ENCODE measurements at places on chromosomes 7 and 10.

DNA sequence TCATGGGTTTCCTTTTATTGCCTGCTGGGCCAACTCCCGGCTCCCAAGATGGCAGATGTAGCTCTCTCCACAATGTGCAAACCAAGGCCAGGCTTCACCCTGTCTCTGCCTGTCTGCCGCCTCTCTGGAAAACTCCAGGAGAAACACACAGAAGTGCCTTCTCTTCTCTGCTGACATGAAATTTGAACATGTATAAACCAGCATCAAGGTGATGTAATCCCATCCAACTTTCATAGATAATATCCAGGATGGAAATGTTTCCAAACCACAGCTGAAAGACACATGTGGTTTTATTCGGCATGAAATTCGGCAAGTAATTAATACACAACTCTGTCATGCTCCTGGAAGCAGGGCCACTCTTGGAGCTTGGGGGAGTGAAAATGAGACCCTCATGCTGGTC lies 297.2 kb downstream of the C7orf25 start:
- peaks cover 38% of the 10 kb centered on the region for H3K4me1 ChIP-seq
- H3K27me3 ChIP-seq, result peaks cover 2% of the 10 kb centered on the region
- H3K4me3 ChIP-seq, result no peak overlapping the region
- H3K36me3 ChIP-seq, result no peaks in the 10 kb centered on the region

DNA sequence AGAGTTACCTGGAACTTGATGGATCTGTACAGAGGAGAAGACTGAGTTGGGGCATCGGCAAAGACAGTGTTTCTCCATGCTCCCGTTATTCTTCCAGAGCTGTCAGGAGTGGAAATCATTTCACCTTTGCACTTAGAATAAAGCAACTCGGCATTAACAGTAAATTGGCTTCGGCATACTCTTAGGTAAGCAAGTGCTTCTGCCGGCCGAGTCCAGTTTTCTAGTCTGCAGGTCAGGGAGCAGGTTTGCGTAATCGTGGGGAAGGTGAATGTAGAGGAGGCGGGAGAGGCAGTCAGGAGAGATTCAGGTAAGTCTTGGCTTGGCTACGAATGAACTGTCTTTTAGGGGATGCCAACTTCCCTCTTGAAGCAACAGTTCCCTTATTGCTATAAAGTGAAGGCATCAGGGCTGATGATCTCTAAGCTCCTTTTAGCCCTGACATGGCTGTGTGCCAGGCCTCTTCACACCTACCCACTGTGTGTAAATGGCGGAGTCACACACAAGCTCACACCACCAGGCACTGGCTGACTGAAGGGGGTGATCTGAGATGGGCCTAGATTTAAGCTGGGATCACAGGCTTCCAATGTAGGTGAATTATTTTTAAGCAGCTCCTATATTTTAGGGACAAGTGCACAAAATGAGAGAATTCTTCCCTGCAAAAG lies 127.1 kb downstream of the GATA3 start:
- no peak for DNase-seq
- no peaks in the 10 kb centered on the region for H3K36me3 ChIP-seq
- H3K4me3 ChIP-seq, result no peak overlapping the region
- peaks cover 11% of the 10 kb centered on the region for H3K27me3 ChIP-seq
- H3K4me1 ChIP-seq, result peaks cover 19% of the 10 kb centered on the region

DNA sequence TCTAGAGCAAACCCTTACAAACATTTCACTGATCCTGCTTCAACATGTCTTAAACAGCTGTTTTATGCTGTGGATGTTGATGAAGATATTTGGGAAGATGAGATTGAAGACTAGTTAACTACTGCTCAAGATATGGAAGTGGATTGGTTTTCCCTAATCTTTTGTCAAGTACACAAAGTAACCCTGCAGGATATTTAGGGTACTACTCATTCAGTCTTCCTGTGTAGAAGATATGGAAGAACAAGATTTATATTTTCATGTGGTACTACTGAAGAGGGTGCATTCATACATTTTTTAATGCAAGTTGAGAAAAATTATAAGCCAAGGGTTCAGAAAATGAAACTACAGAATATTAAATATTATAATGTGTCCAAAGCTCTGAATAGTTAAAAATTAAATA lies 18.3 kb upstream of the TMEM140 start:
- H3K27ac ChIP-seq, result no peak overlapping the region
- no peak for DNase-seq
- no peak overlapping the region for H3K4me3 ChIP-seq
- H3K27me3 ChIP-seq, result no peaks in the 10 kb centered on the region
- peaks cover 4% of the 10 kb centered on the region for H3K4me1 ChIP-seq

GRCh38 chr10:133441780-133442179 lies 12.0 kb upstream of the SCART1 start:
- H3K4me1 ChIP-seq, result no peaks in the 10 kb centered on the region
- peaks cover 18% of the 10 kb centered on the region for H3K36me3 ChIP-seq
- no peak for DNase-seq

GRCh38 chr7:105512926-105513526 lies 9.0 kb downstream of the PUS7 start:
- no peak for DNase-seq
- H3K4me1 ChIP-seq, result peaks cover 14% of the 10 kb centered on the region
- H3K27ac ChIP-seq, result peak overlapping the region; percentile 60
- H3K27me3 ChIP-seq, result no peaks in the 10 kb centered on the region

DNA sequence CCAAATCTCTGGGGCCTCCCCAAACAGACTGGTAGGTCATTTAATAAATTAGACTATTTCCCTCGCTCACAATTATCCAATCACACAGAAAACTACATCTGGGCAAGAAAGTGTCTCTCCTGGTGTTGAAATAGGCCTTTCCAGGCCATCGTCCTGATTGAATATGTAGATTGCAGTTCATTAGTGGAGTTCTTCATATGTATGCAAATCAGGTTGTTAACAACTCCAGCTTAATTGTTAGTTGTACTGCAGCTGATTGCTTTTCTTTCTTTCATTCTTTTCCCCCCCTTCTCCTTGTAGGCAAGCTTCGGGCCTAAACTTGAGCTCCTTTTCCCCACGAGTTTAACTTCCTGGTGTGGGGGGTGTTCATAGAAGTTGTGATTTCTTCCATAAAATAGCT lies 359.1 kb upstream of the GALNT17 start:
- no peak overlapping the region for H3K4me3 ChIP-seq
- H3K36me3 ChIP-seq, result peaks cover 88% of the 10 kb centered on the region
- peaks cover 31% of the 10 kb centered on the region for H3K4me1 ChIP-seq
- no peak for DNase-seq
- H3K27ac ChIP-seq, result peak overlapping the region; percentile 41

GRCh38 chr10:97207131-97207530 lies 21.4 kb upstream of the SLIT1 start:
- no peak for DNase-seq
- H3K4me3 ChIP-seq, result no peak overlapping the region
- peaks cover 12% of the 10 kb centered on the region for H3K4me1 ChIP-seq

- DNase-seq, result no peak
- H3K4me3 ChIP-seq, result no peak overlapping the region
- H3K36me3 ChIP-seq, result no peaks in the 10 kb centered on the region
- H3K27me3 ChIP-seq, result peaks cover 20% of the 10 kb centered on the region
- H3K27ac ChIP-seq, result no peak overlapping the region
- H3K4me1 ChIP-seq, result peaks cover 44% of the 10 kb centered on the region
These were observed 4.7 kb downstream of the CACNB2 start for GRCh38 chr10:18144928-18145327.

GRCh38 chr7:11970132-11970531 lies 138.1 kb upstream of the THSD7A start:
- no peaks in the 10 kb centered on the region for H3K27me3 ChIP-seq
- DNase-seq, result no peak
- H3K27ac ChIP-seq, result no peak overlapping the region

- H3K4me3 ChIP-seq, result no peak overlapping the region
- no peak overlapping the region for H3K27ac ChIP-seq
- DNase-seq, result peak; percentile 75
- no peaks in the 10 kb centered on the region for H3K36me3 ChIP-seq
These were observed 58.9 kb downstream of the FRMPD2 start for GRCh38 chr10:48215486-48216203.

DNA sequence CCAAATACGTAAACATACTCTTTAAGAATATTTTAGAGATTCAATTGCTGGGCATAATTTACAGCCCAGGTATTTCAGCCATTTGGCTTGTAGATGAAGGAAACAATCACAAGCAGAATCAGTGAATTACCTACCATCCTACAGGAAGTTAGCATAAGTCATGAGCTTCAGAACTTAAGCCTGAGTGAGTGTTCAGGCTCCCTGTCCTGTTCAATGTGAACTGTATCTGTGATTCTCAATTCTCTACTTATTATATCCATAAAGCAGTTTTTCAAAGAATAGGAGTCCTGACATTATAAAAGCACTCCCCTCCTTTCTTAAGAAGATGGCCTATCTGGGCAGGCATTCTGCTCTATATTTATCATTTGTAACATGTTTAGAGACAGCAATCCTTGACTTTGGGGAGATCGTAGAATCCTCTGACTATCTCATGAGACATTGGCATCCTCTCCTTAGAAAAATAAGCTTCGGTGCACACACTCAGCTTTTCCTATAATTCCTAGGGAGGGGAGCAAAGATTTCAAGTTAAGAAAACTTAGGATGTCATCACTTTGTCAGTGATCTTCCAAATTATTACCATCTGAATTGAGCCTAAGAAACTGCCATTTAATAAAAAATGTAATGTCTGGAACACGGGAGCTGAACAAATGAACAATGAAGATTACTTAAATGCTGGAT lies 645.2 kb upstream of the IGFBP3 start:
- H3K36me3 ChIP-seq, result peaks cover 2% of the 10 kb centered on the region
- H3K27me3 ChIP-seq, result peaks cover 6% of the 10 kb centered on the region
- no peak overlapping the region for H3K27ac ChIP-seq
- peaks cover 61% of the 10 kb centered on the region for H3K4me1 ChIP-seq
- no peak for DNase-seq

GRCh38 chr10:56633876-56634452 lies 272.9 kb upstream of the ZWINT start:
- H3K27me3 ChIP-seq, result no peaks in the 10 kb centered on the region
- no peak for DNase-seq
- H3K4me1 ChIP-seq, result no peaks in the 10 kb centered on the region
- no peaks in the 10 kb centered on the region for H3K36me3 ChIP-seq
- no peak overlapping the region for H3K4me3 ChIP-seq

GRCh38 chr10:87640043-87640442 lies 19.6 kb upstream of the PAPSS2 start:
- H3K4me3 ChIP-seq, result no peak overlapping the region
- no peaks in the 10 kb centered on the region for H3K36me3 ChIP-seq
- H3K27ac ChIP-seq, result no peak overlapping the region
- DNase-seq, result no peak

GRCh38 chr7:29035044-29035740 lies 77.1 kb upstream of the TRIL start:
- peak overlapping the region; percentile 79 for H3K27ac ChIP-seq
- peaks cover 5% of the 10 kb centered on the region for H3K36me3 ChIP-seq
- H3K27me3 ChIP-seq, result peaks cover 3% of the 10 kb centered on the region
- H3K4me1 ChIP-seq, result peaks cover 69% of the 10 kb centered on the region
- H3K4me3 ChIP-seq, result no peak overlapping the region

GRCh38 chr10:21347785-21348170 lies 177.7 kb downstream of the SKIDA1 start:
- peaks cover 20% of the 10 kb centered on the region for H3K4me1 ChIP-seq
- no peak overlapping the region for H3K27ac ChIP-seq
- H3K27me3 ChIP-seq, result peaks cover 5% of the 10 kb centered on the region
- no peaks in the 10 kb centered on the region for H3K36me3 ChIP-seq
- DNase-seq, result no peak

DNA sequence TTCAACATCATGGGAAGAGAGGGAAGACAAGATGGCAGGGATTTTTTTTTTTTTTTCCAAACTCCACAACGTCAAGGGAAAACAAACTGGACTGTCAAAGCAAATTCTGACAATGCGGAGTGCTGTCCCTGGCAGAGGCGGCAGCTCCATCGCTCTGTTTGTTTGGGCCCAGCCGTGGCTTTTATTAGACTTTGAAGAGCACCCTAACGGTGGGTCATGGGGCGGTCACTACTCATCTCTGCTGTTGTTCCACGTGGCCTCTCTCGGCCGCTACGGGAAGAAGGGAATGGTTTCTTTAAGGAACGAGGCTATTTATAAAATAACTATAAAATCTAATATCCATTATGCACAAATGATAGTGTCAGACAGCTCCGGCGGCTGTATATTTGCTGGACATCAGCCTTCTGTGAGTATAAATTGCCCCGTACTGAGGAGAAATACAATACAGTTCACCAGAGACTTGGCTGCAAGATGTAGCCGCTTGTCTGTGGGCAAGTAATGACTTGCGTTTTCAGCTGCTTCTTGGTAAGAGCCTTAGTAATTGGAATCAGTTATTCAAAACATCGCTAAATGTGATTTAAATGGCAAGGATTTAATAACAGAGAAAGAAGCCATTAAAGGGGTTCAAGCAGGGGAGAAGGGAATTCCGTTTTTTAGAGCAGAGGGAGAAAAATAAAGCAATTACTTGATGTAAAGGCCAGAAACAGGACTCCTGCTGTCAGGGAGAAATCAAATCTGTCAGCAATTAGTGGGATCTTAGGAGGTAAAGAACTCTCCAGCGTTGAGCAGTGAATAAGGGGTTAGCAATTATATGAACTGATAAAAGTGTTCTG lies 61.7 kb upstream of the RAB11FIP2 start:
- H3K36me3 ChIP-seq, result peaks cover 5% of the 10 kb centered on the region
- peaks cover 43% of the 10 kb centered on the region for H3K4me1 ChIP-seq
- H3K4me3 ChIP-seq, result no peak overlapping the region
- DNase-seq, result no peak

DNA sequence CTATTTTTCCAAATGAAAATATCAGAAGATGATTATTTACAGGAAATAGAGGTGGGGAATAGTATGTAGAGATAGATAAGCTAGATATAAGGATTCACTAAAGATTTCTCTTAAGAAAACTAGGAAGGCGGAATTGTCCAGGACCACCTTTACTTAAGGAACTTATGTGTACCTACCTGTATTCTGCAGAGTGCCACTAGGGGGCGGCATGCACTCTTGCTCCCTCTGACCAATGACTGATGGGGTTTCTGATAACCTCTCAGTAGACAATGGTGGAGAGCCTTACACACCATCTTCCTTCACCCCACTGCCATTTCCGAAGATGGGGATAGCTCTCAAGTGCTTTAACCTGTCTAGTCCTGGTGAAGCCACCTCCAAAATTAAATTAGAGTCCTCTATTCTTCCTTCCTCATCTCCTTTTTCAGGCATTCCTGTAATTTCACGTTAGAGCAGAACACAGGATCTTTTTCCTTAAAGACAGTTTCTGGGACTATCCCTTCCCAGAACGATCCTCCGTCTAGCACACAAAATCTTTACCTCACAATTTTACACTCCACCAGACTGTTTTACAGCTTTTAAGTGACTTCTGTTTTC lies 453.1 kb downstream of the SORCS1 start:
- no peaks in the 10 kb centered on the region for H3K36me3 ChIP-seq
- H3K4me1 ChIP-seq, result peaks cover 1% of the 10 kb centered on the region
- no peak overlapping the region for H3K27ac ChIP-seq
- peaks cover 8% of the 10 kb centered on the region for H3K27me3 ChIP-seq
- DNase-seq, result peak; percentile 57
- no peak overlapping the region for H3K4me3 ChIP-seq

DNA sequence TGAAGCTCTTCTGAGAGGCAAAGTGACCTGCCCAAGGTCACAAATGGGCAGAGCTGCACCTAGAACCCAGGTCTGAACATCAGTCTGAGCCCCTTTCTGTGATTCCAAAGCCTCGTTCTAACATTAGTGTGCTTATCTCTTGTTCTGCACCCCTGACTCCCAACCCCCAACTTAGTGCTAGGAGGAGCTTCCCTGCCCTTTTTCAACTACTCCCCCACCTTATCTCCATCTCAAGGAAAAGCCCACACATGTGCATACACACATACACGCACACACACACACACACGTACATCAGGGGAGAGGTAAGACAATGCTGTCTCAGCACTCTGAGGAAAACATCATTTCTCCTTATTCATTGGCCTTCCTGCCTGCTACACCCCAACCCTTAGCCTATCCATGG lies 8.3 kb downstream of the PRRT4 start:
- H3K4me1 ChIP-seq, result peaks cover 40% of the 10 kb centered on the region
- no peak overlapping the region for H3K27ac ChIP-seq
- H3K27me3 ChIP-seq, result peaks cover 33% of the 10 kb centered on the region
- H3K36me3 ChIP-seq, result no peaks in the 10 kb centered on the region
- no peak overlapping the region for H3K4me3 ChIP-seq

All from nephron progenitor cell (in vitro differentiated cells).